Tracheal epithelial cell (primary cell): ENCODE measurements at places on chromosomes 1 and 21. TPM values are rescaled to one million over a fixed set of nuclear protein-coding genes. Genes with fewer than 3 reads are reported as not detected.

The PAPPA2 gene
- 3.6 and 14.1 TPM in 2 replicates for total RNA-seq

The UTS2 gene
- total RNA-seq: not detected in 2 replicates

The LYPD8 gene
- total RNA-seq: under 0.01 TPM in 1 of 2 replicates, not detected in the other

The UBASH3A gene
- not detected in 2 replicates for total RNA-seq

The C1orf185 gene
- not detected in 2 replicates for total RNA-seq

The MCOLN2 gene
- total RNA-seq: 1.2 TPM in 1 of 2 replicates, not detected in the other

The RXRG gene
- total RNA-seq: not detected in 2 replicates

The TMPRSS3 gene
- not detected in 2 replicates for total RNA-seq
